ENCODE measurements at places on chromosomes 2 and 18. TPM values are rescaled to one million over a fixed set of nuclear protein-coding genes. Genes with fewer than 3 reads are reported as not detected.

FLACC1 gene
- total RNA-seq = not detected

CNDP1 gene
- total RNA-seq = not detected

TEKT4 gene
- total RNA-seq = not detected

REG3G gene
- not detected for total RNA-seq

ESPNL gene
- total RNA-seq = 0.43 TPM

ATP6V1B1 gene
- total RNA-seq = 2.0 TPM

SLC30A3 gene
- total RNA-seq = 3.6 TPM

ZSWIM2 gene
- total RNA-seq = not detected

PRSS56 gene
- 0.20 TPM for total RNA-seq

OSBPL6 gene
- total RNA-seq = 7.2 TPM

MAP2 gene
- total RNA-seq = 1.3 TPM

SCG2 gene
- total RNA-seq = 1.2 TPM

SERPINB11 gene
- total RNA-seq = not detected

SPDYA gene
- total RNA-seq = 0.14 TPM

FHL2 gene
- total RNA-seq = 62.5 TPM

TCF7L1 gene
- 10.5 TPM for total RNA-seq

MAP3K20 gene
- total RNA-seq = 35.9 TPM

CD207 gene
- not detected for total RNA-seq

NGEF gene
- 12.8 TPM for total RNA-seq

DTNA gene
- total RNA-seq = 0.14 TPM

FOXD4L1 gene
- total RNA-seq = 0.37 TPM

IL18RAP gene
- total RNA-seq = not detected

CDKL4 gene
- total RNA-seq = not detected

LCT gene
- total RNA-seq = not detected

ANKRD30BL gene
- not detected for total RNA-seq

ZNF396 gene
- total RNA-seq = 0.61 TPM

HRH4 gene
- not detected for total RNA-seq

TSPYL6 gene
- total RNA-seq = not detected

SLC16A14 gene
- total RNA-seq = 0.99 TPM

PSMA8 gene
- not detected for total RNA-seq

ASTL gene
- total RNA-seq = not detected

TET3 gene
- total RNA-seq = 7.2 TPM

SPEG gene
- 10.2 TPM for total RNA-seq

IL36A gene
- not detected for total RNA-seq

MTX2 gene
- 43.3 TPM for total RNA-seq

LIMS3 gene
- total RNA-seq = not detected

MRO gene
- 0.24 TPM for total RNA-seq

FBXO15 gene
- total RNA-seq = 0.90 TPM

GRB14 gene
- total RNA-seq = 4.6 TPM

All from A549 treated with ZK216348 at 1 μM for 4 hours (cell line).